ENCODE measurements at places on chromosomes 13 and 19.

- peak; percentile 81 for DNase-seq
Measured at GRCh38 chr13:41492432-41493260, 35.3 kb downstream of the RGCC start.

DNA sequence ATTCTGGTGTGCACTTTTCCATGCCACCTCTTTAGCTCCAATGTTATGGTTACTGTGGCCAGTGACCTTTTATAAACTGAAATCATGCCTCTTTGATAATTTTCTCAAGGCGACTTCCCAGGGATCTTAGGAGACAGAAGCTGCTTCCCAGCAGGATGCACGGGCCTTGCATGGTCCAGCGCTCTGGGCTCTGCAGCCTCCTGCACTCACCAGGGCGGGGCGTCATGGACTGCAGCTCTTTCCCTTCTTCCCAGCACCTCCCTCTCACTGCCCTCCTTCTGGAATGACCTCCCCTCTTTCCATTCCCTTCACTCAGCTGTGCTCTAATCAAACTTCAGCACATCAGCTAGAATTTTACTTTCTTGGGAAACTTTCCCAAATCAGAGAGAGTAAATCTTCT lies 318.3 kb downstream of the IRS2 start:
- DNase-seq, result no peak

- no peak for DNase-seq
Measured at GRCh38 chr13:75417656-75418055, 64.3 kb downstream of the TBC1D4 start.

GRCh38 chr13:41995336-41995735 lies 34.4 kb upstream of the VWA8 start:
- no peak for DNase-seq

DNA sequence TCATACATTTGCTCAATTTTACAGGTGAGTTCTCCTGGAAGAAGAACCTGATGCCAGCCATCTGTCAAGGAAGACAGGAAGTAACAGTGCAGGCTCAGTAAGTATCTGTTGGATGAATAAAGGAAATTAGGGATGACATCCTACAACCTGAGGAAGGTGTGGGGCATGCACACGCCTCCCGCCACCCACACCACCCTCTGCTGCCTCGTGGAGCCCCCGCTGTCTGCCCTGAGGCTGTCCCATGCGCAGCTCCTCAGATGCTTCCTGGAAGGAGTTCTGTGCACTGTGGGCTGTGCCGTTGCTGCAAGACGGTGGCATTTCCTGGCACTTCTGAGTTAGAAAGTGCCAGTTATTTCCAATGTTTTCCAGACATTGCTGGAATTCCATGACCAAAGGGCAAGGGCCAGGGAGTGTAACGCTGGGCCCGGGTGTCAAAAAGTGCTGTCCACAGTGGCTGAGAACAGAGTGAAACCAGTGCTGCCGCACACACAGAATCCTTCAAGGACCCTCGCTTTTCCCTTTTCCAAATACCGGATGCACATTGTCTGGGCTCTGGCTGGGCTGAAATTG lies 4.2 kb upstream of the TEX29 start:
- DNase-seq, result no peak

DNA sequence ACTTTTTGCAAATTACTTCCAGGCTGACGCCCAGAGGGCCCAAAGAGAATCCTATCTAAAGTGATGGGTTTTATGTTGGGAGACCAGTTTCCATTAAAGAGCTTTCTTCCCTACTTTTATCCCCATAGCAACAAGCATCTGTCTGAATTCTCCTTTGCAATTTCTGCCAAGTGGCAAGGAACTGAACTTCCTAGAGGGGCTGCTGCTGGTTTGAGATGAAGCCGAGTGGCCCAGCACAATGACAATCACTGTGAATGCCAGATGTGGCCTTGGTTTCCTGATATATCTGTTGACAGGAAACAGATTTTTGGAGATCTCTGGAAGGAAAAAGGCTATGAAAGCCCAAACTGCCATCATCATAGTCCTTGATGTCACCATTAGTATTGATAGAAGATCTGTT lies 198.6 kb downstream of the OXGR1 start:
- no peak for DNase-seq

DNA sequence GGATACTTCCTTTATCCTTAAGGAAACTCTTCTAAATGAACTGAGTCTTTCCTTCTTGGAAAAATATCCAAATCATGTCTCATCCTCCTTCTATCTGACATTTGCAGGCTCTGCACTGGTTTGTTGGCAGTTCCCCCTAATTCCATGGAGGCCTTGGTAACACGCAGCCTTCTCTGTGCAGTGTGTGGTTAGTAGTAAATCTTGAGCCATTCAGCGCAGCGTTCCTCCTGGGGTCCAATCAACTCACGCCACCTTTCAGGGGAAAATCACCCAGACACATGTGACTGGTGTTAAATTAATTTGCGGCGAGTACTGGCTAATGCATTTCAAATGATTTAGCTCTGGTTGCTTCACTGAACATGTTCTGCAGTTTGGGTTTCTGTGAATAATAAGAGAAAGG lies 21.0 kb upstream of the CBY2 start:
- DNase-seq, result no peak

GRCh38 chr19:51714848-51715247 lies 8.9 kb downstream of the HAS1 start:
- no peak for DNase-seq

Data from bone marrow (tissue), 2 donors.